ENCODE measurements at places on chromosomes 3 and 15.

- DNase-seq = peak; percentile 73
Observed at GRCh38 chr3:7876741-7877297, 624.8 kb upstream of the LMCD1 start.

DNA sequence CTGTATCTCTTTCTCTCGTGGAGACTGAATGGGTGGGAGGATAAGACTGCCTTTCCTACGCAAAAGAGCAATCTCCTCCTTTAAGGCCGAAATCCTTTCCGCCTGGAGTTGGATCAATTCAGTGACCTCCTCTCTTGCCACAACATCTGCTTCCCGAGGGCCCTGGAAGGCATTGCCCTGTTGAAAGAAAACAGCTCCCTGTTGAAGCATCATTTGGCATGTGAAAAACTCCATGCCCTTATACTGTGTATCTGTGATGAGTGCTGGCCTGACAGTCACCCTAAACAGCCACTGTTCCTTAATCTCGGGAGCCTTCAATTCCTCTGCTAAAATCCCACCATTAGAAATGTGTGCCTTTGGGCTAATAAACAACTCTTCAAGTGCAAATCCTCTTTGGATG is 80.2 kb downstream of the BOC start:
- no peak for DNase-seq

DNA sequence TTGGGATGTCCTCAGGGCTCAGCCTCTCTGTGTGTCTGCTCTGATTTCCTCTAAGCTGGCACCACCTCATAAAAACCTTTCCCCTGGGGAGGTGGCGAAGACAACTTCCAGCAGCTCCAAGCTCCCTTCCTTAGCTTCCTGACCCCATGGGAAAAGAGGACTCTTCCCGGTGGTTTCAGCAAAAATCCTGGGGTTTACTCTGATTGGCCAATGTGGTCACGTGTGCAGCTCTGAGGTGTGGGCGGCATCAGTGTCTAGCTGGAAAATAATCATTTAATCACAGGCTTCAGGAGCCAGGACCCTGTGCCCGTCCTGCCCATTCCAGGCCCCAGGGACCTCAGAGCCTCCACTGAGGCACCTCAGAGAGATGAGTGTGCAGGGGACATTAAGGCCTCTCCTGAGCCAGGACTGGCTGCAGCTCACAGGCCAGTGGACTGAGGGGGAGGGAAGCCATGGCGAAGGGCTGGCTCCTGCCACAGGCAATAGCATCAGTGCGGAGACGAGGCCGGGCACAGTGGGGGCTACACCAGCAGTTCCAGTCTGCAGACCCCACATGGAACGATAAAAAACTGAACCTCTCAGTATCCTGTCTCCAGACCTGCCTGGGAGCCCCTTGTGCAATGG is 104.1 kb downstream of the TPRA1 start:
- DNase-seq = no peak

DNA sequence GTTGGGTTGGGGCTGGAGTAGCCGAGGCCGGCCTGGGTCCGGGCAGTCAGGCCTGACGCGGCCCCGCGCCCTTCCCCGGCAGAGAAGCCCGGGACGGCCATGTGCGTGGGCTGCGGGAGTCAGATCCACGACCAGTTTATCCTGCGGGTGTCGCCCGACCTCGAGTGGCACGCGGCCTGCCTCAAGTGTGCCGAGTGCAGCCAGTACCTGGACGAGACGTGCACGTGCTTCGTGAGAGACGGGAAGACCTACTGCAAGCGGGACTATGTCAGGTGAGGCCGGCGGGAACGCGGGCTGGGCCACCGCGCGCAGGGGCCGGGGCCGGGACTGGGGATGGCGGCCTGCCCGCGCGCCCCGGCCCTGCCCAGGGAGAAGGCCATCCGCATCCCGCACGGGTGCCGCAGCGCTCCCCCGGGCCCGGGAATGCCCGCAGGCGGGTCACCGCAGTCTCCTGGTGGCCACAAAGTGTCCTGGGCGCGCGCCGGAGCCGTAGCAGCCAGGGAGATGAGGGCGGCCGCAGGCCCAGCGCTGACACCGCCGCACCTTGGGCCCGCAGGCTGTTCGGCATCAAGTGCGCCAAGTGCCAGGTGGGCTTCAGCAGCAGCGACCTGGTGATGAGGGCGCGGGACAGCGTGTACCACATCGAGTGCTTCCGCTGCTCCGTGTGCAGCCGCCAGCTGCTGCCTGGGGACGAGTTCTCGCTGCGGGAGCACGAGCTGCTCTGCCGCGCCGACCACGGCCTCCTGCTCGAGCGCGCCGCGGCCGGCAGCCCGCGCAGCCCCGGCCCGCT is 1.3 kb downstream of the ISL2 start:
- no peak for DNase-seq

- peak; percentile 81 for DNase-seq
Observed at GRCh38 chr3:177746337-177746933, 549.2 kb upstream of the TBL1XR1 start.

DNA sequence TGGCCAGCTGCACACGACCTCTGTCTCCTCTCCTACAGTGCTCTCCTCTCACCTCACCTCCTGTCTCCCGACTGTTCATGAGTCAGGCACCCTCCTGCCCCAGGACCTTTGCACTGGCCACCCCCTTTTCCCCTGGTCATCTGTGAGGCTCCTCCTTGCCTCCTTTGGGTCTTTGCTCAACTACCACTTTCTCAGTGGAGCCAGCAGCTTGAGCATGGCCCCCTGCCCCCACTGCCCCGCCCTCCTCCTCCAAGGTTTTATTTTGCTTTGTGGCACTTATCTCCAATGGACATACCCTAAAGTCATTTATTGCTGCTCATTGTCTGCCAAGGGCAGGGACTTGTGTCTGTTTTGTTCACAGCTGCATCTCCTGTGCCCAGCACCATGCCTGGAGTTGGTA is 64.3 kb downstream of the MGLL start:
- no peak for DNase-seq

DNA sequence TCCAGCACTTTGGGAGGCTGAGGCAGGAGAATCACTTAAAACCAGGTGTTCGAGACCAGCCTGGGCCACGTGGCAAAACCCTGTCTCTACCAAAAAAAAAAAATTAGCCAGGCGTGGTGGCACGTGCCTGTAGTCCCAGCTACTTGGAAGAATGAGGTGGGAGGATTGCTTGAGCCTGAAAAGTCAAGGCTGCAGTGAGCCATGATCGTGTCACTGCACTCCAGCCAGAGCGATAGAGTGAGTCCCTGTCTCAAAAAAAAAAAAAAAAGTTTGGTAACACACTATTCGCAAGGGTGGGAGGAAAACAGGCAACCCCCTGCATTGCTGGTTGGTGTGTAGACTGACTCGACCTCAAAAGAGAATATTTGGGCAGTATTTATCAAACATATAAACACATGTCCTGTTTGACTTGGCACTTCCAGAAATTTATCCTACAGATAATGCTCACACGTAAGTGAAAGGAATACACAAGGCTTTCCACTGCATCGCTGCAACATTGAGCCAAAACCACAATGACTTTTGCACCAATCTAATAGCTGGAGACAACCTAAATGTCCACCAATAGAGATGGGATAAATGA is 3.1 kb upstream of the ANPEP start:
- no peak for DNase-seq

DNA sequence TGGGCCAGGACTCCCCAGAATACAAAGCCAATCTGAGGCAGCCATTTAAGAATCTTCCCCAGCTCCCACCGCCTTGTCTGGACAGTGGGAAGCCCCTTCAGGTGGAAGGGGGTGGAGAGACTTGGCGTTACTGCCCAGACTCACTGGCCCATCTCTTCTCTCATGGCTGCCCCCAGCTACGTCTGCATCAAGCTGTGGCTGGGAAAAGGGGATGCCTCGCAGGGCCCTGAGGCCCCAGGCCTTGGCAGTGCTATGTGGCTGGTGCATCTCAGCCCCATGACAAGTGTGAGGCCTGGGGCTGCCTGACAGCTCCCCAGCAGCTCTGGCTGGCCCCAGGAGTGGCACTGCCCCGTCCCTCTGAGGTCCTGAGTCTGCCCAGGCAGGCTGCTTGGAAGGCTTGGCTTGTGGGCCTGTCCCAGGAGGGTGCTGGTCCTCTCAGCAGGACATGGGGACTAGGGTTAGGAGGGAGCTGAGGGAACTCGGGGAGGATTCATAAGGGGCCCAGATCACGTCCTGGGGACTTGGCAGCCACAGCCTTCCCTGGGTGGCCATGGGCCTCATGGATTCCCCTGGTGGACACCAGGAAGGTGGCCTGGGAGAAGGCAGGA is 20.2 kb upstream of the SLC41A3 start:
- no peak for DNase-seq
